ENCODE measurements at places on chromosomes 1 and 21.
A peak's percentile ranks its signal among the peaks of the same experiment; 100 is the strongest.

- DNase-seq: peak; percentile 30
- no peaks in the 10 kb centered on the region for H3K27me3 ChIP-seq
- H3K36me3 ChIP-seq: no peaks in the 10 kb centered on the region
- no peak overlapping the region for H3K27ac ChIP-seq
Observed at GRCh38 chr1:7389201-7389905, 381.7 kb upstream of the VAMP3 start.

DNA sequence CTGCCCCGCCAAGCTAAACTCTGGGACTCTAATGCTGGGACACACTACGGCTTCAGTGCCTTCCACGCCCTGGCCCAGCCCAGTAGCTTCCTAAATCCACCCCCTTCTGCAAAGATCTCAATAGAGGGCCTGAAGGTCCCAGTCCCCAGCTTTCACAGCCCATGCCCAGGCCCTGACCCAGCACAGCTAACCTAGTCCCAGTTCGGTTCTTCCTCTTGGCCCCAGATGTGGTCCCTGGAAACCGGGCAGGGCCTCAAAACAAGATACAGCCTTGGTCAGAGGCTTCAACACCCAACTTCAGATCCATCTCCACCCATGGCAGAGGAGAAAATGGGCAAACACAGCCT is 646 bp upstream of the PDZK1IP1 start:
- no peak for DNase-seq
- peaks cover 31% of the 10 kb centered on the region for H3K4me1 ChIP-seq

GRCh38 chr1:201313086-201313485 is 29.8 kb downstream of the PKP1 start:
- H3K4me1 ChIP-seq: peaks cover 3% of the 10 kb centered on the region
- no peak for DNase-seq
- H3K36me3 ChIP-seq: no peaks in the 10 kb centered on the region
- no peak overlapping the region for H3K27ac ChIP-seq
- peaks cover 85% of the 10 kb centered on the region for H3K27me3 ChIP-seq

- DNase-seq: no peak
- H3K27me3 ChIP-seq: no peaks in the 10 kb centered on the region
- peaks cover 2% of the 10 kb centered on the region for H3K4me1 ChIP-seq
- H3K4me3 ChIP-seq: no peak overlapping the region
- H3K36me3 ChIP-seq: no peaks in the 10 kb centered on the region
Observed at GRCh38 chr1:46094471-46095005, 37.9 kb downstream of the PIK3R3 start.

DNA sequence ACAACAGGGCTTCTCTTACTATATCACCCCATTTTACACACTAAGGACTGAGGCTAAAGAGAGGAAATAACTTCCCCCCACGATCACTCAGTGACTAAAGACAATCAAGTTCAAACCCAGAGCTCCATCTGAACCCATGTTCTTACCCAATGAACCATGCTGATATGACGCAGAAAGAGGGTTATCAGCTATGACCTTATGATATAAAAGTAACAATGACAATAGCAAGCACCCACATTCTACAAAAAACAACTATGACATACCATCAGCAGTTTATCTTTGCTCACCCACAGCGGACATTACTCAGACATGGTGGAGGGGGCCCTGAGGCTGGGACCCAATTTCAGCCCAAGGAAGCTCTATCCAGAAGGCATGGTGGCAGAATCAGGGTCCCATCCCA is 75.7 kb downstream of the PTPN14 start:
- H3K27ac ChIP-seq: peak overlapping the region; percentile 98
- no peaks in the 10 kb centered on the region for H3K27me3 ChIP-seq
- DNase-seq: no peak
- peaks cover 11% of the 10 kb centered on the region for H3K4me1 ChIP-seq
- peak overlapping the region; percentile 34 for H3K4me3 ChIP-seq

DNA sequence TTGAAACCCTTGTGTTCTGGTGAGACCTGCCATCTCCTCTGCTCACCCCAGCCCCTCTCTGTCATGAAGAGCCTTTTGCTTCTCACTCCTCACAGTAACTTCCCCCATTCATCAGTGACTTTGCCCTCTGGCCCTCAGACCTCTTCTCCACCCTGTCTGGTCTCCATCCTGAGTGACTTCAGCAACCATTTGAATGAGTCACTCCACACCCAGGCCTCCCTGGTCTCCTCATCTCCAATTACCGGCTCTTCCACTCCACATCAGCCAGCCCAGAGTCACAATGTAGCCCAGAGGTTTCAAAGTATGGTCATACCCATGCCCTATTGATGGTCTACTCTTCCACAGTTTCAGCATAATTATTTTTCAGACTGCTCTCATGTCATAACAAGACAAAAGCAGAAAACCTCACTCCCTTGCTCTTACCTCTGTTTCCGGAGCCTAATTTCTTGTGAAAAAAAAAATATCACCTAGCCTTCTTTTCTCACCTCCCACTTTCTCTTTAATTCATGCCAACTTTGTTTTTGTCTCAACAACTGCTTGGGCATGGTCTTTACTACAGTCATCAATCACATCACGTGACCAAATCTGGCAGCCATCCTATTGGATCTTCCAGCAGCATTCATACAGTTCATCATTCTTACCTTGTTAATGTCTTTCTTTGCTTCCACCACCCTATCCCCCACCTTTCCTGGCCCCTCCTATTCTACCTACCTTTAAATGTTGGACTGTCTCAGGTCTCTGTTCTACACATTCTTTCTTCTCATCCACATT is 35.6 kb upstream of the NEK7 start:
- no peak overlapping the region for H3K4me3 ChIP-seq
- DNase-seq: peak; percentile 87

DNA sequence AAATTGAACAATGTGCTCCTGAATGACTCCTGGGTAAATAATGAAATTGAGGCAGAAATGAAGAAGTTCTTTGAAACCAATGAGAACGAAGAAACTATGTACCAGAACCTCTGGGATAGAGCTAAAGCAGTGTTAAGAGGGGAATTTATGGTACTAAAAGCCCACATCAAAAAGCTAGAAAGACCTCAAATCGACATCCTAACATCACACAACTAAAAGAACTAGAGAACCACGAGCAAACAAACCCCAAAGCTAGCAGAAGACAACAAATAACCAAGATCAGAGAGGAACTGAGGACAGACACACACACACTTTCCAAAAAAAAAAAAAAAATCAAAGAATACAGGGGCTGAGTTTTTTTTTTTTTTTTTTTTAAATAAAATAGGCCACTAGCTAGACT is 564.2 kb downstream of the SMYD3 start:
- H3K27me3 ChIP-seq: no peaks in the 10 kb centered on the region
- no peak for DNase-seq
- no peak overlapping the region for H3K4me3 ChIP-seq
- H3K36me3 ChIP-seq: no peaks in the 10 kb centered on the region
- no peak overlapping the region for H3K27ac ChIP-seq
- H3K4me1 ChIP-seq: no peaks in the 10 kb centered on the region

DNA sequence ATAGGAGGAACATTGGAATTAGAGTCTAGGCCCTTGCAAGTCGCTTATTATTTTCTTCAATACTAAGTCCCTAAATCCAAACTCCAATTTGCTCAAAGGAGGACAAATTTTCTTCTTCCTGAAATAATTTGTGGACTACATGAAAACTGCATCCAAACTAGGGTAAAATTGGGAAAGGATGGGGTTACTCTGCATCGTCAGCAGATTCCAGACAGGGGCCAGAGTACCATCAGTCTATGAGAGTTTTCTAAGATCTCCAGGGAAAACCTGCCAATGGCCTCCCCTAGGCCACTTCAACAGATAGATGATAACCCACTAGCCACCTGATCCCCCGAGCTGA is 508 bp downstream of the HEYL start:
- H3K27me3 ChIP-seq: peaks cover 70% of the 10 kb centered on the region
- peaks cover 3% of the 10 kb centered on the region for H3K4me1 ChIP-seq
- no peak overlapping the region for H3K27ac ChIP-seq
- no peak overlapping the region for H3K4me3 ChIP-seq
- no peak for DNase-seq

DNA sequence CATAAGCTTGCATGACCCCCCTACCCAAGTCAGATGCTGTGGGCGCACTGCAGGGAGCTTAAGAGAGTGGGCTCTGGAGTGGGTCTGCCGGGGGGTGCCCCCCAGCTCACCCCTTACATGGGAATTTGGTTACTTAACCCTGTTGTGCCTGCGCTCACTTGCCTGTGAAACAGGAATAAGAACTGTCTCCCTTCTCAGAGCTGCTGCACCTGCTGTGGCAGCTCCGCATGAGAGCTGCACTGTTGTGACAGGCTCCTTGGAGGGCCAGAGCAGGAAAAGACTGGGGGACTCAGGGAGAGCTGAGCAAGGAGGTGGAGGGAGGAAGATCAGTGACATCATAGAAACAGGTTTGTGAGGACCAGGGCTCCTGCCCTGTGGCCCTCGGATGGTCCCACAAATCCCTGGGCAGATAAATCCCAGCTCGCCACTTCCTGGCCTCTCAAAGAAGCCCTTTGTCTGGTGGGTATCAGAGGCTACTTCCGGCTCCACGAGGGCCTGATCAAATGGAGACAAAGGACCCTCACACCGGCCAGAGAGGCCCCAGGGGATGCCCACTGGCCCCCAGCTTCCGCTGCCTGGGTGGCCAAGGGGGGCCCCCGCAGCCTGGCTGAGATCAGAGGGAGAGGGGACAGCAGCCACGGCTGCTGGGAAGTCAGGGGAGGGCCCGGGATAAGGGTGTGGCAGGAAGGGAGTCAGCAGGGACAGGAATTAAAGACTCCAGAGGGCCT is 28.9 kb upstream of the LAPTM5 start:
- H3K27ac ChIP-seq: no peak overlapping the region
- H3K27me3 ChIP-seq: peaks cover 65% of the 10 kb centered on the region
- DNase-seq: no peak
- no peaks in the 10 kb centered on the region for H3K36me3 ChIP-seq
- H3K4me3 ChIP-seq: no peak overlapping the region
- H3K4me1 ChIP-seq: peaks cover 4% of the 10 kb centered on the region

GRCh38 chr1:24216276-24217074 is 29.4 kb upstream of the IFNLR1 start:
- H3K27ac ChIP-seq: no peak overlapping the region
- no peak overlapping the region for H3K4me3 ChIP-seq
- no peak for DNase-seq
- H3K36me3 ChIP-seq: no peaks in the 10 kb centered on the region
- peaks cover 31% of the 10 kb centered on the region for H3K27me3 ChIP-seq

DNA sequence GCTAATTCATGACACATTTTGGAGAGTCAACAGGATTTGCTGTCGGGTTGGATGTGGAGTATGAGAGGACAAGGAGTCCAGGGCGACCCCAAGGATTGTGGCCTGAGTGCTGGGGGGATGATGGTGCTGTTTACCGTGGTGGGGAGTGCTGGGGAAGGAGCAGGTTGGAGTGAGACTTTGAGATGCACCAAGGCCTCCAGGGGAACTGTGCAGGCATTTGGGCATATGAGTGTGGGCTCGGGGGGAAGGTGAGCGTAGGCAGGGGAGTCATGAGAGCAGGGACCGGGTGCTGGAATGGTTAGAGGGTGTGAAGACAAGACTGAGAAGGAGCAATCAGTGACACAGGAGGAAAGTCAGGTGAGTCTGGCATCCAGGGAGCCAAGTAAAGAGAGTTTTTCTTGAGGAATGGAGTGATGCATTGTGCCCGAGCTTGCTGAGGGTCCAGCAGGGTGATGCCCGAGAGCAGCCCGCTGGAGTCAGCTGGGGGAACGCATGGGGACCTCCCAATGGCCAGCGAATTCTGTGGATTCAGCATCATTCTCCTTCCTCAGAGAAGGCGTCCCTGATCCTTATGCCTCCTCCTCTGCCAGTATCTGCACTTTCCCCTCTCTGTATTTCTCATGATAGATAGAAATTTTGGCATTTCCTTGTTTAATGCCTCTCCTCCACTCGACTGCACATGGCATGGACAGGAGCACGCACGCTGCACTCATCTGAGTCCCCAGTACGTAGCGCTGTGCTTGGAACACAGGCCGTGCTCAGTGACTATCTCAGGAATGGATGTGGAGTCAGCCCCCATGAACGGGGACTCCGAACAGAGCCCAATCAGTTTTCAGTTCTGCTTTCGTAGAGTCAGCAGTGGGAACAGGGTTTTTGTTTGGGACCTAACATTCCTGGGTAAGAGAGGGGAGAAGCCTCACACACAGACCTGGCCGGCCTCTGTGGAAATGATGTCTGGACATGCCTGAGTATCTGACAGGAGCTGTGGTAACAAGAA is 52.1 kb upstream of the ETV3 start:
- no peak overlapping the region for H3K27ac ChIP-seq
- no peaks in the 10 kb centered on the region for H3K4me1 ChIP-seq
- H3K36me3 ChIP-seq: no peaks in the 10 kb centered on the region
- H3K27me3 ChIP-seq: peaks cover 78% of the 10 kb centered on the region
- no peak for DNase-seq
- no peak overlapping the region for H3K4me3 ChIP-seq

DNA sequence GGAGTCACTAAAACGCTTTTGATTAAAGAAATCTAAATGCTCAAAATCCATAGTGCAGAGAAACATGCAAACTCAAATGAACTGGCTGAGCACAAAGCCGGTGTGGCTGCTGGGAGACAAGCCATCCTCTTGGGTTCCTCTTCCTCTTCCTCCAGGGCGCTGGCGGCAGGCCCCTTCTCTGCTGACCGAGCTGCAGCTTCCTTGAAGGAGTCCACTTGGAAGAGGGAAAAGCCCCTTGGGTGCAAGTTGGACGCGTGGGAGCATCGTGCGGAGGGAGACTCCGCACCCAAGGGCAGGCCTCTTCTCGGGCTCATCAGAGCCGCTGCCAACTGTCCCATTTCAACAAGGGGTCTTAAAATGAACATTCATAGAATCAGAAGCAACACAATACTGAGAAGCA is 7.9 kb downstream of the CCNL2 start:
- H3K27me3 ChIP-seq: no peaks in the 10 kb centered on the region
- no peak overlapping the region for H3K4me3 ChIP-seq
- H3K27ac ChIP-seq: no peak overlapping the region

DNA sequence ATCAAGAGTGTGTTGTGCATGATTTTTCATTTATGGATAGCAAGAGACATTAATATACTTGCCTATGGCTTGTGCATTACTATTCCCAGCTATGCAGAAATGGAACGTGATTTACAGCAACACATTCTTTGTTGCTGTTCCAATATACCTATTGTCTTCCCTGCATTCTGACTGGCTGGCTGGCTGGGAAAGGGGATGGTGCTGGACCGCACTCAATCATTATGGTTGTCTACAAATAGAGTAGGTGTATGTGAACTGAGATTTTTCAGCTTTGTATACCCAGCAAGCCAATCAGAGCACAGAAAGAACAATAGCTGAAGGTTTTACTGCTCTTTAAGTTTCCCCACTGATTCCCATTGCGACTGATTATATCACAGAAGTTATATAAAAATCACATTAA is 167.5 kb downstream of the ATG4C start:
- no peak for DNase-seq
- H3K27me3 ChIP-seq: peaks cover 51% of the 10 kb centered on the region
- no peaks in the 10 kb centered on the region for H3K4me1 ChIP-seq
- H3K4me3 ChIP-seq: no peak overlapping the region
- no peaks in the 10 kb centered on the region for H3K36me3 ChIP-seq

GRCh38 chr1:110053552-110054428 is 16.7 kb downstream of the ALX3 start:
- H3K36me3 ChIP-seq: peaks cover 74% of the 10 kb centered on the region
- DNase-seq: peak; percentile 49
- H3K27ac ChIP-seq: no peak overlapping the region
- peaks cover 8% of the 10 kb centered on the region for H3K4me1 ChIP-seq
- H3K27me3 ChIP-seq: no peaks in the 10 kb centered on the region

- peaks cover 13% of the 10 kb centered on the region for H3K4me1 ChIP-seq
- no peak for DNase-seq
- H3K27ac ChIP-seq: no peak overlapping the region
- H3K27me3 ChIP-seq: peaks cover 26% of the 10 kb centered on the region
- no peaks in the 10 kb centered on the region for H3K36me3 ChIP-seq
- no peak overlapping the region for H3K4me3 ChIP-seq
Observed at GRCh38 chr21:38910390-38911067, 104.8 kb downstream of the ETS2 start.
